ENCODE measurements at places on chromosomes 7 and 10.

- DNase-seq, result no peak
Measured at GRCh38 chr7:68706291-68706690, 892.0 kb upstream of the AUTS2 start.

DNA sequence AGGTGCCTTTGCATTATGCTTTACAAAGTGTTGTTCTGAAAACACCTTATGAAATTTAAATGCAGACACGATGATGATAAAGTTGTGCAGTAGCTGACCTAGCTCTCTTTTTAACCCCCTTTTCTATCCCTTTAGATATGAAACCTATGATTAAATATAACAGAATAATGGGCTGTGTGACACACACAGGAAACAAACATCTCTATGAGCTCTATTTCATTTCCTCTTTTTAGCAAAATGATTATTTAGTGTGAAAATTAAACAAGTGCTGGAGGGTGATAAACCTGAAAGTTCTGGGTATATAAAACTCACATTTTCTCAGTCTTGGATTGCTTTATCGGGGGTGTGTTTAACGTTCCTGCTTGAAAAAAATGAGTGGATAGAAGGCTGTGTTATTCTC lies 1310.5 kb upstream of the CELF2 start:
- no peak for DNase-seq

DNA sequence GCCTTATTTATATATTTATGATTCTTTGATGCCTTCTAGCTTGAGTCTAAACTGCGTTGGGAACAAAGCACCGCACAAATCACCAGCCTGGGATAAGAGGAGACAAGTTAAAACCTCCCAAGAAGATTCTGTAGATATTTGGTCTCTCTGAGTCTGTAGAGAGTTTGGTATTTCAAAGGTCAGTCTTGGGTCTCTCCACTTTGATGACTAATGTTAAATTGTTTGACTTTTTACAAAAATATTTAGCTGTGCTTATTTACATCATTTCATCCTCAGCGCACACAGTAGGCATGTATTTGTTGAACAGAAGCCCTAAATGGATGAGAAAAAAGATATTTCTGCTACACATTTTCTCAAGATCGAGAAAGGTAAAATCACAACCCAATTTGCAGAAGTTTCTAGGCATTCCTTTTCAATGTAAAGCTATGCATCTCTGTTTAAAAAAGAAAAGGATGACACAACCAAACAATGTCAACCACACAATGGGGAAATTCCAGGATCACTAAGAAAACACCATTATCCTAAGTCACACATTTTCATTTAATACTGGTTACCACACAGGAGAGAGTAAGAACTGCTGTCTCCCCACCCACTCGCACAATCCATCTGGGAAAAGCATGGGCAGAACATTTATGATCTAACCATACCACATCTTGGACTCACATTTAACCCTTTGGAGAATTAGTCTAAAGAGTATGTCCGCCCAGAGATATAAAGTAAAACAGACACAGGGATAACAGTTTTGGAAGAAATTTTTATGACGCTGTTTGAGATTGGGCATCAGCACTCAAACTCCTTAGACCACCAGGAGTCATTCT lies 4.4 kb downstream of the CDK6 start:
- no peak for DNase-seq

DNA sequence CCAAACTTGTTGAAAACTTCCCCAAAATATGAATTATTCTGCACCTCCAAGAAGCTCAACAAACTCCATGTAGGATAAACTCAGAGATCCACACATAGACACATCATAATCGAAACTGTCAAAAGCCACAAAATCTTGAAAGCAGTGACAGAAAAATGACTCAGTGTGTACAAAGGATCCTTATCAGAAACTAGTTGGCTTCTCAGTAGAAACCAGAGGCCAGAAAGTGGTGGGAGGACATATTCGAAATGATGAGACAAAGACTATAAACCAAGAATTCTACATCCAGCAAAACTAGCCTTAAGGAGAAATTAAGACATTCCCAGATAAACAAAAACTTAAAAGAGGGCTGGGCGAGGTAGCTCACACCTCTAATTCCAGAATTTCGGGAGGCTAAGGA lies 38.5 kb downstream of the MCMBP start:
- no peak for DNase-seq

- DNase-seq, result no peak
Measured at GRCh38 chr10:124674768-124675222, 69.4 kb downstream of the FAM53B start.

DNA sequence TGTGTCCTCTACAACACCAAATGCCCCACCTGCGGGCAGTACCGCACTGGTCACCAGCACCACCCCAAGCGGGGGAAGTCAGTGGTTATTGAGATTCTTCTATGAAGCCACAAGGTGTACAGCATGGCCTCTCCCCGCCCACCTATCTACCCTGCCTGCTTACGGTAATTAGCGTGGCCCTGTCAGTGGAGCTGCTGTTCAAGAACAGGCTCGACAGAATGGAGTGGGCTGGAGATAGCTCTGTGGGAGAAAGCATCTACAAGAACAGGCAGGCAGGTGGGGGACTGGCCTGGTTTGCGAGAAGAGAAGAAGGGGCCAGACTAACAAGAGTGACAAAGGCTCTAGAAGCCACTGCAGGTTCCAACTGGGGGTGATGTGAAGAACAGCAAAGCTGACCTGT lies 108.3 kb downstream of the RNF216 start:
- DNase-seq, result no peak

GRCh38 chr7:95213809-95214492 lies 110.4 kb downstream of the PON1 start:
- no peak for DNase-seq

- DNase-seq, result no peak
Measured at GRCh38 chr10:113027574-113028455, 77.8 kb downstream of the TCF7L2 start.

DNA sequence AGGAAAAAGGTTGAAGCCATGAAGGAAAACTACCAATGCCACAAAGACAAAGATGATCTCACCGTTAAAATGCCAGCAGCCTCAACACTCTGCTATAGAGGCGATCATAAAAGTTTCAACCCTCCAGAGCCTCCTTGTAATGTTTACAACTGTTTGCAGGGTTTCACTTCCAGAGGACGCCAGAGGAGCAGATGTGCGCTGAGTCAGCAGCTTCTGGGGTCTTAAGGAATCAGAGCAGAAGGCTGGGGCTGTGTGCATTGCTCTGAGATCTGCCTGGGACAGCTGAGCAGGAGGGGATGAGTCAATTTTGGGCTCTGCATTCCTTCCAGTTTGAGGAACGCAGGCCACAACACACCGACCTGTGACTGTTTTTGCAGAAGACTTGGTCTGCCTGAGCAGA lies 98.3 kb downstream of the TMEM130 start:
- no peak for DNase-seq

- no peak for DNase-seq
Measured at GRCh38 chr10:12701696-12702095, 299.8 kb downstream of the CCDC3 start.

DNA sequence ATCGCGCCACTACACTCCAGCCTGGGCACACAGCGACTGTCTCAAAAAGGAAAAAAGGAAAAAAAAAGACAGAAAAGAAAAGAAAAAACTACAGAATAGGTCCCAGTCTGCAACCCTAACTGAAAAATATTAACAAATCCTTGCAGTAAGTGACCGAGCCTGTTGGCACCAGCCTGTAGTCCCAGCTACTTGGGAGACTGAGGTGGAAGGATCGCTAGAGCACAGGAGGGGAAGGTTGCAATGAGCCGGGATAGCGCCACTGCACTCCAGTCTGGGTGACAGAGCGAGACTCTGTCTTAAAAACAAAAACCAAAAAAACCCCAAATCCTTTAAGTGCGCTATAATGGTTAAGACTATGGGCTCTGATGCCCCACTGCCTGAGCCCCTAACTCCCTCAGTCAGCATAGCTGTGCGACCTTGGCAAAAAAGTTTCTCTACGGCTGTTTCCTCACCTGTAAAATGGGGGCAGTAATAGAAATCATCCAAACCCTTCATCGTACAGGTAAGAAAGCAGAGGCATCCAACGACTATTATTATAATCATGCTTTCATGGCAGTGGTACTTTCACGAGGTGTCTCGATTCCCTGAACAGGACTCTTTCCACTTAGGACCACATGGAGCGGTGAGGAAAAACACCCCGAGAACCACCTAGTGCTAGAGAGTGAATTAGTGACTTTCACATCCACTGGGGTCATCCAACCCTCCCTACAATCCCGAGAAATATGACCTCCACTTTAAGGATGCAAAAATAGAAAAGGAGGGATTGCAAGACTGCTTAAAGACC lies 755 bp downstream of the TOMM7 start:
- no peak for DNase-seq

DNA sequence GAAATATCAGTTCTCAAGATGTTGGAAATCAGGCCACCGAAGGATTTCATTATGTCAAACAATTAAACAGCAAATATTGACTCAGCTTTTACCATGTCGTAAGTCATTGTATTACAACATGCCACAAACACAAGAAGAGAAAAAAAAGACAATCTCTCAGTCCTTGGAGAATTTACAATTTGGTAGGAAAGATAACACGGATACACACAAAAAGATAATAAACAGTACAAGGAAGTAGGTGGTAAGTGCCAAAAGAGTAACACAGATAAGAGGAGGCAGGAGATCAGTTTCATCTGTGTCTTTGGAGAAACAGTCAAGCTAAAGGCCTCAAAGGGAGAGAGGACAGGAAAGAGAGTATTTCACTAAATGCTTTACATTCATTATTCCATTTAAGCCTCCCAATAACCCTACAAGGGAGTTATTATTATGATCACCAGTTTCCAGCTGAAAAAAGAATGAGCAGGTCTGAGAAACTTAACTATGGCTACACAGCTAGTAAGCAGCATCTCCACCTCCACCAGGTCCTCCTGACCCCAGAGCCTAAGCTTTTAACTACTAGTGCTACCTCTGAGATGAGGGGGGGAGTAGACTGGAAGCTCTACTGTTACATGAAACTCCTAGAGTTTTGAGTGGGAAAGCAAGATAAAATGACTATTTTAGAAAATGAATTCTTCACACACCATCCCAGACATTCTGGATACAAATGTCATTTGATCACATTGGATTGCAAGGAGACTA lies 13.9 kb upstream of the DNAJC1 start:
- DNase-seq, result no peak

DNA sequence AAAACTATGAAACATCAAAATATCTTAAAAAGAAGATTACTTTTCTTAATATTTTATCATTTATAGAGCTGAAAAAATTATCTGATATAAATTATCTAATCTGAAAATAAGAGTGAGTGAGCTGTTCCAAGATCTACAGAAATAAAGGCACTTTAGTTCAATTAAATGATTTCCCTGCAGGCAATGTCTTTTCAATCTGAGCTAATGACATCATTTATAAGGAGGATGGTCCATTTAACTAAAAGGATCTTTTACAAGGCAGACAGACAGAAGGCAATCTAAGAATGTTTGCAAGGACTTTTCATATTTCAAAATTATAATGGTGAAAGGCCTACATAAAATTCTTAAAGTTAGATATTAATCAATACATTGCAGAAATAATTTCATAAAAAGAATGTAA lies 71.8 kb downstream of the SKAP2 start:
- no peak for DNase-seq

- no peak for DNase-seq
Measured at GRCh38 chr7:35258868-35259522, 5.1 kb upstream of the TBX20 start.

DNA sequence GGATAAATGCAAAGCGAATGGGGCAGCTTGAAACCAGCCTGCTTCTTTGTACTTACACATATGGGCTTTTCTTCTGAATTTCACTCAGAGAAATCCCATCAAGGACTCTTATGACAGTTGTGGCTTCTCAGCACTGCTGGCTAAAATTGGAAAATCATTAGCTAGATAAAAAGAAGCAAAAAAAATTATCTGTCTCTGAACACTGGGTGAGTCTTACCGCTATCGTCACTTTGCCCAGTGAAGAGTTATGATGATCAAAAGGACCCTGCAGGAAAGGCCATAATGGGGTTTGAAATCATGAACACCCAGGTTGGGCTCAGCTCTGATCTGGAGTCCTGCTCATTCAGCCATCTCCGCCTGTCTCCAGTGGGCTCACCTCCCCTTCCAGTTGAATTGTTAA lies 34.3 kb downstream of the AOAH start:
- no peak for DNase-seq

GRCh38 chr7:85776691-85777345 lies 590.0 kb upstream of the SEMA3D start:
- no peak for DNase-seq
